ENCODE measurements at places on chromosomes 16 and 17. TPM values are rescaled to one million over a fixed set of nuclear protein-coding genes. Genes with fewer than 3 reads are reported as not detected.
A peak's percentile ranks its signal among the peaks of the same experiment; 100 is the strongest.

DNA sequence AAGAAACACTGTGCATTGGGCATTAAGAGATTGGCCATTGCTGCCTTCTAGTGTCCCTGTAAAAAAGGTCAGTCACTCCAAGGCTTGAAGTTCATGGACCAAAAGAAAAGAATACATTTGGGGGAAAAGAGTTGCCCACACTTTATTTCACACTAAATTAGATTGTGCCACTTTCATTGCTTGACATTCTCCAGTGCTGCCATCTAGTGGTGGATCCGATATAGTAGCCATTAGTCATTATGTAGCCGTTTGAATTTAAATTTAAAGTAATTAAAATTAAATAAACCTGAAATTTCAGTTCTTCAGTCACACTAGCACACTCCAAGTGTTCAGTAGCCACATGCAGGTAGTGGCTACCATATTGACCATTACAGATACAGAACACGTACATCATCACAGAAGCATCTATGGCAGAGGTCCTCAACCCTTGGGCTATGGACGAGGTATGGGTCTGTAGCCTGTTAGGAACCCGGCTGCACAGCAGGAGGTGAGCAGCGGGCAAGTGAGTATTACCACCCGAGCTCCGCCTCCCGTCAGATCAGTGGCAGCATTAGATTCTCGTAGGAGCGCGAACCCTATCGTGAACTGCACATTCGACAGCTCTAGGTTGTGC, 21.9 kb upstream of the CDH5 start:
- peak; percentile 43 for DNase-seq

DNA sequence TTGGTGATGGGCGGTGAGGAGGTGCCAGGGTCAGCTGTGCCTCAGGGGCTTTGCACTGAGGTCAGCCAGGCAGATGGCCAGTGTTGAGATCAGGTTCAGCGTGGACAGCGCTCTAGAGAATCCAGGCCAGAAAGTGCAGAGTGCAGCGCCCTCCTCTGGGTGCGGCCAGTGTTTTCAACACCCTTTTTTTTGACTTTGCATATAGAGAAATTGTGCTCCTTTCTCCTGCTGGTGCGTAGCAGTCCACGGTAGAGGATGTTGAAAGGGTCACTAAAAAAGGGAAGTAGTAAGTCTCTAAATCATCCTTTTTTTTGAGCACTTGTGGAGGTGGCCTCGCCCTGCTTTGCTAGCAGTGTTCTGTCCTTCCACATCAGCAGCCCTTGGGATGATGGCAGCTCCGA, 53.9 kb downstream of the BANP start:
- no peak for DNase-seq

- DNase-seq: no peak
Observed at GRCh38 chr17:27644586-27644985, 13.6 kb downstream of the LGALS9 start.

DNA sequence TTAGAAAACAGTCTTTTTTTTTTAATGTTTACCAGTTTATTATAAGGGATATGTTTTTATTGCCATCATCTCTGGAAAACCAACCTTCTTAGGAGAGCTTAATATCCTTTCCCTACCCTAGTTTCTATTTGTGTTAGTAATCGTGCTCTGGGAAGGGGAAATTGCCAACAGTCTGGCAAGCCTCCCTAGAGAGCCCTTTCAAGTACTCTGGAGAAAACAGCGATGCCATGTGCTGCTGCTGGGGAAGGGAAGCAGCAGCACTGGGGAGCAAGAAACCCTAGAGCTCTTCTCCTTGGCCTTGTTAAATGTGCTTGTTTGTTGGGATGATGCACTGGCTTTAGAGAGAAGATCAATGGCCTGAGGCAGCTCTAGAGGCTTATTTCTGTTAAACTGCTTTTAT, 10.3 kb downstream of the RETREG3 start:
- no peak for DNase-seq

DNA sequence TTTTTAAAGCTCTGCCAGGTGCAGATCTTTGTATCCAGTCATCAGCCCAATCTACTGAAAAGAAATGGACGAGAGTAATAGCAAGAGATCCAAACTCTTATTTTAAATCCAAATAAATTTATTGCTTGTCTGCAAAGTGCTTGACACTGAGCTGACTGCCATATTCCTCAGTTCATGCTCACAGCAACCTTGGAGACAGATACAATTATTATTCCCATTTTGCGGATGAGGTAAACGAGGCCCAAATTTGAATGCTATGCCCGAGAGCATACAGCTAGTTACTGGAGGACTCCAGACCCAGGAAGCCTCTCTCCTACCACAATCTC, 620 bp downstream of the NOB1 start:
- no peak for DNase-seq

DNA sequence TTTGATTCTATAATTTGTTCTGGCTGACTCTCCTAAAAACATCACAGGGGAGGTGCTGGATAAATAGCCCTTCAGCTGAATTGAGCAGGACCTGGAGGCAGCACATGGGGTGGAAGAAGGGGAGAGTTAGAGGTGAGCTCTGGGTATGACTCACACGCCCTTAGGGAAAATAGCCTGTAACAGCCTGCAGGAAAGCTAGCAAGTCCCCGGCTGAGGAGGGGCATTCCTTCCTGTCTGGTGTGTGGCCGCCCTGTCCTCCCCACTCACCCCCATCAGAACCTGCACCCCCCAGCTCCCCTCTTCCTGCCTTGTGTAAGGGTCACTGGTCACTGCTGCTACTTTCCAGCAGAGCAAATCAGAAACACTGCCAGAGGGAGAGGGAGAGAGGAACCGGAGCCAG, 187.4 kb downstream of the C16orf95 start:
- DNase-seq: peak; percentile 89

DNA sequence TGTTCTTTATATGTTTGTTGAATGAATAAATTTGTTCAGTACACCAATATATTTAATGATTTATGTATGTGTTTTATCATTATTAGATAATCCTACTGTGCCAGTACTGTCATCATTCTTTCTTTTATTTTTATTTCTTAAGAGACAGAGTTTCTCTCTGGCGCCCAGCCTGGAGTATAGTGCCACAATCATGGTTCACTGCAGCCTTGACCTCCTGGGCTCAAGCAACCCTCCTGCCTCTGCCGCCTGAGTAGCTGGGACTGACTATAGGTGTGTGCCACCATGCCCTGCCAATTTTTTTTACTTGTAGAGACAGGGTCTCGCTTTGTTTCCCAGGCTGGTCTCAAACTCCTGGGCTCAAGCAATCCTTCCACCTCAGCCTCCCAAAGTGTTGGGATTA, 41.8 kb downstream of the PAFAH1B1 start:
- DNase-seq: no peak

DNA sequence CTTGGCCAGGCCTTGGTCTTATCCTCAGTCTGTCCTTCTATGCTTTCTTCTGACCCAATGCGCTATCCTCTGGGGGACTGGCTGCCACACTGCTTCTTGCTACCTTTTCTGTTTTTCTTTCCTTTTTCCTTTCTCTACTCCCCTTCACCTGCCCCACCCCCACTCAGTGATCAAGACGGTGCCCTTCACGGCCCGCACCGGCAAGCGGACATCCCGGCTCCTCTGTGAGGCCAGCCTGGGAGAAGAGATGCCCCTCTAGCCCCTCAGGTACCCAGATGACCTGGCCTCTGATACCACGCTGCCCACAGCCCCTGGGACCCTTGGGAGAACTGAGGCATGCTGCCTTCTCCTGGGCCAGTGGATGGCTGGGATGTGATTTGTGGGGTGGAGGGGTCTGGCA, 15.6 kb downstream of the SPATA32 start:
- DNase-seq: no peak

- peak; percentile 93 for DNase-seq
Observed at GRCh38 chr17:50935221-50935995, 69.3 kb upstream of the TOB1 start.

- no peak for DNase-seq
Observed at GRCh38 chr16:49148410-49148809, 133.2 kb downstream of the CBLN1 start.

- DNase-seq: no peak
Observed at GRCh38 chr17:53570731-53571130, 252.0 kb upstream of the KIF2B start.

DNA sequence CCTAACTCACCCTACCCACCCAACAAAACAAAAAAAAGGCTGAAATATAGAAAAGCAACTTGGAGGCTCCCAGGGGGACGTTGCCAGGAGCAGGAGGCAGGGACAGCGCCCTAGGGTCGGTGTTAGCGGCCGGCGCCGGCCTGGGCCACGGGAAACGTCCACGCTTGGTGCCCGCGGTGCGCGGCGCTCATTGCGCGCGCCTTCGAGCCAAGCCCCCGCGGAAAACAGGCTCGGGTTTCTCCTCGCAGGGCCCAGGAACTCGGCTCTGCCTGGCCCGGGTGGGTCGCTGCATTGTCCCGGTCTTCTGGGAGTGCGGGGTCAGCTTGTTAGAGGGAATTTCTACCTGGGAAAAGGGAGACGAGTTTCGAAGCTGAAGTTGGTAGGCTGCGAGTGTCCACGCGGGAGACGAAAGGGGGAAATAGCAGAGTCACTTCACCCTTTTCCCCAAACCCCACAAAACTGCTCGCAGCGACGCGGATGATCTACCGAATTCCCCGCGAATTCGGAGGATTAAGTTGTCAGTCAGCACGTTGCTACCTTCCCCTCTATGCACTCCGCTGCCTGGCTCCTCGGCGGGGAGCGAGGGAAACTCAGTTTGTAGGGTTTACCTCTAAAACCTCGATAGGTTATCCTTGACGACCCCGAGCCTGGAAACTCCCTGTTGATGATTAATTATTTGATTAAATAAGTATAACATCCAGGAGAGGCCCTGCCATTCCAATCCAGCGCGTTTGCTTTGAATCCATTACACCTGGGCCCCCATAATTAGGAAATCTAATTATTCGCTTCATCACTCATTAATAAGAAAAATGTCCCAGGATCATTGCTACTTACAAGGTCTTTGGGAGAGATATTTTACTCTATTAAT, 751 bp upstream of the FOXC2 start:
- DNase-seq: no peak

GRCh38 chr17:60641126-60641525, 36.5 kb upstream of the BCAS3 start:
- DNase-seq: no peak

The NAE1 gene
- 125 TPM for total RNA-seq

Data from RPMI7951 (cell line).